ENCODE measurements at places on chromosomes 11 and 22.

DNA sequence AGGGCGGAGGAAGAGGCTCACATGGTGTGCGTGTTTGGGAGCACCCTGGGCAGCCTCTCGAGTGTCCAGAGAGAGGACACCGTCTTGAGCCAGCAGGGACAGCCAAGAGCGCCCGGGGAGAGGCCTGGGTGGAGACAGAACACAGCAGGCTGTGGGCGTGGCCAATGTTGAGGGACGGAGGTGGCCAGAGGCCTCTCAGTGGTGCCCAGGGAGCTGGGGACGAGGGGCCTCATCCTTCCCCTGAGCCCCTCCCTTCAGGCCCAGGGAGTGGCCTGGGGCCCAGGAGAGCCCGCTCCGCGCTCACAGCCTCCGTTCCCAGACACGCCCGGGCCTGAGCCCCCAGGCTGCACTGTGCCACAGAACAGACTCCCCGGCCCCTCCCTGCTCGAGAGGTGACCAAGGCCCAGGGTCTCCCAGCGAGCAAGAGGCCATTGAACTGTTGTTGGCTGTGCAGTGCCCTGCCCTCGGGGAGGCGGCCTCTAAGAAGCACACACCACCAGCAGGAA, 48.4 kb downstream of the CDKN1C start:
- ATAC-seq: peak; percentile 37

DNA sequence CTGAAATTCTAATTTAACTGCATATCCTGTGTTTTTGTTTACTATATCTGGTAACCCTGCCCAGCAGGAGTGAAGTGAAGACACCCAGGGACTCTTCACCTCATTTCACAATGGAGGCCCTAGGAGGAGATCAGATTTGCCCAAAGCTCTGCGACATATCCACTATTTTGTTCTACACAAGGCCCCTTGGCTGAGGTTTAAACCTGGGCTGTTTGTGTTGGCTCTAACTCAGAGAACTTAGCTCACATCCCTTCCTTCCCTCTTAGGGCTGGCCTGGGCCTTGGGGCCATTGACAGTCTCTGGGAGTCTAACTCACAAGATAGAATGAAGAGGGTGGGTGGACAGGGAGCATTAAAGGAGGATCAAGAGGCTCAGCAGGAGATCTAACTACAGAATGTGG, 8.2 kb upstream of the PLA2G3 start:
- ATAC-seq: no peak

- no peak for ATAC-seq
Measured at GRCh38 chr11:38130976-38131375, 1532.9 kb upstream of the RAG2 start.

- no peak for ATAC-seq
Measured at GRCh38 chr11:41926339-41926738, 466.9 kb upstream of the LRRC4C start.

GRCh38 chr11:79973721-79974617, 533.1 kb upstream of the TENM4 start:
- ATAC-seq: peak; percentile 45

- ATAC-seq: no peak
Measured at GRCh38 chr11:10728789-10729472, 22.1 kb upstream of the CTR9 start.
